ENCODE measurements at places on chromosomes 16 and 17.

DNA sequence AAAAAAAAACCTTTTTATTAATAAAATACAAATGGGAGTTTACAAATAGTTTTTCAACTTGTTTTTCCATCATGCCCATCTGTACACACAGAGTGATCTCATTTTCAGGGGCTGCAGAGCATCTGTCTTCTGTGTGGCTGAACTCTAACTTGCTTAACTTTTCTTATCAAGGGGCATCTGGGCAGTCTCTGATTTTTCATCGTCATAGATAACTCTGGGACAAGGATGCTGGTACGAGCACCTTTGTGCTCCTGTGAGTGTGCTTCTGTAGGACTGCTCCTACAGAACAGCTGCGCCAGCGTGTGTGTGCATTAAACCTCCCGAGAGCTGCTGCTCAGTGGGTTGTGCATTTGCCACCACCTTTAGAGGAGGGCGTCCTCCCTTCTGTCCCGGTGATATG is 34.6 kb upstream of the TAC4 start:
- no peak for DNase-seq

GRCh38 chr16:11669380-11670146 is 1.3 kb downstream of the SNN start:
- DNase-seq: peak; percentile 2

DNA sequence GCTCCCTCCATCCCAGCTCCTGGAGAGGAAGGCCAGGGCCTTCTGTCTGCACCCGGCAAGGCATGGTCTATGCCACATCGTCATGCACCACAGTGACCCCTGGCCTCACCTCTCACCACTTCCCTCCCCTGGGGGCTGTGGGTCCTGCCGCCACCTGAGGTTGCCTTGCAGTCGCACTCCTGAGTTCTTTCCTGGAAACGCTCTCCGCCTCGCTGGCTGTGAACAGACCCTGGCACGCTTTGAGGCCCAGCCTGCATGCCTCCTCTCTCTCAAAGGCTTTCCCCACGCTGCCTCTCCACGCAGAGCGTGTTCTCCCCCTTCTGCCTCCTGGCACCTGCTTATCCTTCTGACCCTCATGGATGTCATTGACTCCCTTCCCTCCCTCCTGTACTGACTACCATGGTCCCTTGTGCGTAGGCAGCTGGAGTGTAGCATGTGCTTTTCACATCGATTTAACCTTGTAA is 45.4 kb downstream of the SEC14L1 start:
- no peak for DNase-seq

DNA sequence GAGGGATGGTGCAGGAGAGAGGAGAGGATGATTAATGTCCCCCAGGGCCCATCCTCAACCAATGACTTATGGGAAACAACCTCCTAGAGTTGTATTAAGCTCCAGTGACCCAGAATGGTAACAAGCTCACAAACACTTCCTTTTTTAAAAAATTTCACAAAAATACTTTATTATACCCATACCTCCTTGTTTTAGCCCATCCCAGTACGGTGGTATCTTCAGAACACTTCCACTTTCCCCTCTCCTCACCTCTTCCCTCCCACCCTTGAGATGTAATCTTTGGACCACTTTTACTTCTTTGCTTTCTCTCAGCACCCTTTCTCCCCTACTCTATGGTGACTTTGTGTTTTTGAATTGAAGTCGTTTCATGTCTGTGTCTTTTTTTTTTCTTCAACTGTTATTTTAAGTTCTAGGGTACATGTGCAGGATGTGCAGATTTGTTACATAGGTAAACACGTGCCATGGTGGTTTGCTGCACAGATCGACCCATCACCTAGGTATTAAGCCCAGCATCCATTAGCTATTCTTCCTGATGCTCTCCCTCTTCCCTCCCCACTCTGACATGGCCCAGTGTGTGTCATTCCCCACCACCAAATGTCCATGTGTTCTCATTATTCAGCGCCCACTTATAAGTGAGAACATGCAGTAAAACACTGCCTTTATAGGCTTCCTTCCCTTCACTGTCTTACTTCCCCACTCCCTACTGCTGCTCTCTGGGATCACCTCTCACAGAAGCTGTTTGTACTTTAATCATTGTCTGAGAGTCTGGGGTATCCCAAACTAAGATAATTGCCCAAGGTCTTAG is 124.5 kb downstream of the PRKCB start:
- no peak for DNase-seq

DNA sequence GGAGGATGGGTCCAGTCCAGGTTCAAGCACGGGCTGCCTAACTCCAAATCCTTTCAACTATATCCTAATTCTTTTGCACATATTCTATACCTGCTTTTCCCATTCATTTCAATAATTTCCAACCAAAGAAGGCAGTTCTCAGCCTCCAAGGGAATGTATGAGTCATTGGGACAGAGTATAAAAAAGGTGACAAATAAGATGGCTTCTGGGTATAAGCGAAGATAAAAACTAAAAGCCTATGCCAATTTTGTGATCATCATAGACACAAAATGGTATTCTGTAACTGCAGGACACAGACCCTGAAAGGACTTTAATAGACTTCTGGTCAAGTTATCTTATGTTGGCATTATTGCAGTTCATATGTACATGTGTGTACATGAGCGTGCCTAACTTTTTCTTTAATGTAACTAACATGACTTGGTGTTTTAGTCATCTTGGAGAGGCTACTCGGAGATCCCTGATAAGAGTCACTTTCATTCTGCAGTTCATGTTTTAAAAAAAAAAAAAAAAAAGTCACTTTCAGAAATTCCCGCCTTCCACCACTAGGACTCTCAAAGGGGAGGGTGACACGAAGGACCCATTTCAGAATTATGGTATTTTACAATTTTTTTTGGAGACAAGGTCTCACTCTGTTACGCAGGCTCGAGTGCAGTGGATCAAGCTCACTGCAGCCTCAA is 17.3 kb downstream of the COG1 start:
- no peak for DNase-seq

- DNase-seq: no peak
These were observed 4.6 kb downstream of the INPP5K start for GRCh38 chr17:1511756-1512321.

DNA sequence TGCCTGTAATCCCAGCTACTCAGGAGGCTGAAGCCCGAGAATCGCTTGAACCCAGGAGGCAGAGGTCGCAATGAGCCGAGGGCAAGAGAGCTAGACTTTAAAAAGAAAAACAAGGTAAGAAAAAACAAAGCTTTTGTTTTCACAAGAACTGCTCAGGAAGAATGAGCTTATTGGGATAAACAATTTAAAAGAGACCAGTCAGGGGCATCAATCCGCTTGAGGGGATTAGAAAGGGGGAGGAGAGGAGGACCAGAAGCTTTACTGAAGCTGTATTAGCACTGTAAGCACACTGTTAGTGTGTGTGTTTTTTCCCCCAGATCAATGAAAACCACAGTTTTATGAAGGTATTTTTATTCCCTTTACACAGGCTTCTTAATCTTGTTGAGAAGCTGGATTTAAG is 8.8 kb downstream of the TMEM170A start:
- DNase-seq: no peak

- DNase-seq: no peak
These were observed 47.6 kb downstream of the CPD start for GRCh38 chr17:30426292-30426691.

GRCh38 chr17:2233441-2233947 is 70.1 kb downstream of the SMG6 start:
- DNase-seq: no peak

DNA sequence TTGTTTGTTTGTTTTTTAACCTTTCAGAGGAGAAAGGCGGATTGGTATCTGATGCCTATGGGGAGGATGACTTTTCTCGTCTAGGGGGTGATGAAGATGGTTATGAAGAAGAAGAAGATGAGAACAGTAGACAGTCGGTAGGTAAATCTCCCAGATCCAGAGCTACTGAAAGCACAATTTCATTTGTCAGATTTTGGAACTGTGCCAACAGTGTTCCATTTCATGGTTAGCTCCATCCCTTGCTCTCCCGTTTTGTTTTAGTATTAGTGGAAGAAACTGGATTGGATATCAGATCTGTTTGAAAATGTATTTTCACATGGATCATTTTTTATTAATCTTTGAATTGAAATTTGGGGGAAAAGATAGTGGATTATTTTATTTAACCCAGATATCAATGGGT is 1.4 kb downstream of the SAP30BP start:
- no peak for DNase-seq

DNA sequence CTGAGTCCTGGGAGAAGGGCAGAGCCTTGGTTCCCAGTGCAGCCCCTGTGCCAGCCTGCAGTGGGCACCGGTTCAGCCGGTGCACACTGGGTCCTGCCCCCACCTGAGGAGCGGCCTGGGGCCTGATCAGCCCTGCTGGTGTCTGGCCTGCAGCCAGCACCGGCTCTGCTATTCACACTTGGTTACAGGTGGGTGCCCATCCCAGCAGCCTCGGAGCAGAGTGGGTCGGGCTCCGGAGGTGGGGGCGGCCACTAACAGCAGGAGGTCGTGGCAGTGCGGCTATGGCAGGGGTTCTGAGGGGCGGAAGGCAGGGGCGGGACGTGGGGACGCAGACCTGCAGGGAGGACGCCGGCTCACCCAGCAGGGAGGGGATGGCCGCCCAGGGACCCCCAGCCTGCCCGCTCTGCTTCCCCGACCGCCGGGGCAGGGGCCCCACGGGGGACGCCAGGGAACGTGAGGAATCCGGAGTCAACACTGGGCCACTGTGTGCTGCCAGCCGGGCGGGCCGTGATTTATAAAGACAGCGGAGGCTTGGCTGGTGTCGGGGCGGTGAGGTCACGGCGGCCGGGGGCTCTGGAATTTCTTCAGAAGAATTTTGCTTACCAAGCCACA is 20.3 kb downstream of the METRNL start:
- peak; percentile 38 for DNase-seq

- DNase-seq: no peak
These were observed 4.3 kb upstream of the PGS1 start for GRCh38 chr17:78374189-78374588.

GRCh38 chr16:27444470-27444869 is 42.5 kb downstream of the IL21R start:
- DNase-seq: no peak

- no peak for DNase-seq
These were observed 103.3 kb downstream of the METRNL start for GRCh38 chr17:83182620-83183101.

All from kidney glomerular epithelial cell (primary cell).